CD4-positive, alpha-beta T cell treated with Interleukin-6 at 100 ng/mL for 8 hours (primary cell): ENCODE measurements at places on chromosomes 5 and 9.
A peak's percentile ranks its signal among the peaks of the same experiment; 100 is the strongest.

DNA sequence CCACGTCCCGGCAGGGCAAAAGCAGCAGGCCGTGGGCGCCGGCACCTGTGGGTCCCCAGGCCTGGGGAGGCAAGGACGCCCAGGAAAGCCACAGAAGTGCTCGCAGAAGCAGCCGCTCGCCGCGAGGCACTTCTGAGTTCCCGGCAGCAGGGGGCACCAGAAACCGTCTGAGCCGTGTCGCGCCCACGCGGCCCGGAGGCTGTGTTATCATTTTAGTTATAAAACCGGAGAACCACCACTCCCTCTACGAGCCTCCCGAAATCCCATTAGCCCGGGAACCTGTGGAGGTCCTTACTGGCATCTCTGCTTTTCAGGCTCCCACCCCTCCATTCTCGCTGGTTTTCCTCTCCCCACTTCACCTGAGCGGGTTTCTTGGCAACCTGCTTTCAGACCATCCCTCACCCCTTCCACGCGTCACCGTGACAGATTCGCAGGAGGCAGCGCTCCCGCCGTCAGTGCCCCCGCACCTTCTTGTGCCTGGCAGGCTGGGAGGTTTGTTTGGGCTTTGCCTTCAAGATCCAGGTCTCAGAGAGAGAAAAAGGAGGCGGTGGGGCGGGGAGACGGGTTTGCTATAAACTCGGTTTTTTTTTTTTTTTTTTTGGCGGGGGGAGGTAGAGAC lies 2.3 kb downstream of the GDNF start:
- DNase-seq: no peak

- DNase-seq: no peak
These were observed 1.2 kb downstream of the FGF18 start for GRCh38 chr5:171420431-171421241.

DNA sequence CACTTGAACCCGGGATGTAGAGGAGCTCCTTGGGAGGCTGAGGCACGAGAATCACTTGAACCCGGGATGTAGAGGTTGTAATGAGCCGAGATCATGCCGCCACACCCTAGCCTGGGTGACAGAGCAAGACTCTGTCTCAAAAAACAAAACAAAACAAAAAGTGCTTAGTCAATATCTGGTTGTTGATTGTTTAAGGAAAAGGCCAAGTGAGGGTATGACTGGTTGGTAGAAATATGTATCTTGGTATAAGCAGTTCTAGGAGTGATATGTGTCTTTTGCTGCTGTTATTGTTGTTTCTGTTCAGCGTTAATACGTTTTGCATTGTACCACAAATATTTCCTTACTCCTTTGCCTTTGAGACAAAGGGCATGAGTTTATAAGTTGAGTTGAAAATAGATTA lies 210.7 kb upstream of the DMRT1 start:
- no peak for DNase-seq

DNA sequence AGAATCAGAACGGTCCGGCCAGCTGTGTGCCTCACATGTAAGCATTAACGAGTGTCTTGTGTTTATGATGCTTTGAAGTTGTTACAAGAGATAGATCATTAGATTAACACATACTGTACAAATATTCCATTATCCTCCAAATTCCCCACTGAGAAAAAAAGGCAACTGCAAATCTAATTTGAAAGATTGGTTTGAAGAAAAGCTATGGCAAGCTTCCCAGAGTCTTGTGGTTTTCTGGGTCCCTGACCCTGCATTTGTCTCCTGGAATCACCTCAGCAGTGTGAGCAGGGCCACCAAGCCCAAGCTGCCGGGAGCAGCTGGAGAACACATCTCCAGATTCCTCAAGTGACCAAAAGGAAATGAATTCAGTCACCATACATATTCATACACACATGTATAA lies 36.9 kb upstream of the ADAMTS16 start:
- no peak for DNase-seq

DNA sequence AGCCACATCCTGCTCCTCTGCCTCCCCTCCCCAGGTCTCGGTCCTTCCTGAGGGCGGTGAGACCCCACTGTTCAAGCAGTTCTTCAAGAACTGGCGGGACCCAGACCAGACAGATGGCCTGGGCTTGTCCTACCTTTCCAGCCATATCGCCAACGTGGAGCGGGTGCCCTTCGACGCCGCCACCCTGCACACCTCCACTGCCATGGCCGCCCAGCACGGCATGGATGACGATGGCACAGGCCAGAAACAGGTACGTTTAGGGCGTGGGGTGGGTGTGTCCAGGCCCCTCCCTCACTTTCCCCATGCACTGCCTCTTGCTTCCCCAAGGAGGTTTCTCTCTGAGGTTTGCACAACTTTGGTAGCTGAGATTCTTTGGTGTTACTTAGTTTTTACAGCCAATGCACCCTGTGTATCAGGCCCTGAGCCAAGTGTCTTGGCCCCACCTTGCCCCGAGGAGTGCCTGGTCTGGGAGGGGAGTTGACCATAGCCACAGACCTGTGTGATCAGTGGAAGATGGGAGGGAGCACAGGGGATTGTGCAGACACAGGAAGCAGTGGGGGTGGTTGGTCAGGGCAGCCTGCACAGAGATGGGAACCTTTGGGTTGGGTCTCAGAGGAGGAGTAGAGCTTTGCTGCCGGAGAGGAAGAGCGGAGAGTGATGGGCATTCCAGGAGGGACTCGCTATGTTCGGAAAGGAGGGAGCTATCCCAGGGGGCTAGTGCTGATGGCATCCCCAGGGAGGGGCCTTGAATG lies 50.8 kb downstream of the GSN start:
- DNase-seq: no peak

- no peak for DNase-seq
These were observed 15.3 kb downstream of the PLPP7 start for GRCh38 chr9:131304676-131305355.

DNA sequence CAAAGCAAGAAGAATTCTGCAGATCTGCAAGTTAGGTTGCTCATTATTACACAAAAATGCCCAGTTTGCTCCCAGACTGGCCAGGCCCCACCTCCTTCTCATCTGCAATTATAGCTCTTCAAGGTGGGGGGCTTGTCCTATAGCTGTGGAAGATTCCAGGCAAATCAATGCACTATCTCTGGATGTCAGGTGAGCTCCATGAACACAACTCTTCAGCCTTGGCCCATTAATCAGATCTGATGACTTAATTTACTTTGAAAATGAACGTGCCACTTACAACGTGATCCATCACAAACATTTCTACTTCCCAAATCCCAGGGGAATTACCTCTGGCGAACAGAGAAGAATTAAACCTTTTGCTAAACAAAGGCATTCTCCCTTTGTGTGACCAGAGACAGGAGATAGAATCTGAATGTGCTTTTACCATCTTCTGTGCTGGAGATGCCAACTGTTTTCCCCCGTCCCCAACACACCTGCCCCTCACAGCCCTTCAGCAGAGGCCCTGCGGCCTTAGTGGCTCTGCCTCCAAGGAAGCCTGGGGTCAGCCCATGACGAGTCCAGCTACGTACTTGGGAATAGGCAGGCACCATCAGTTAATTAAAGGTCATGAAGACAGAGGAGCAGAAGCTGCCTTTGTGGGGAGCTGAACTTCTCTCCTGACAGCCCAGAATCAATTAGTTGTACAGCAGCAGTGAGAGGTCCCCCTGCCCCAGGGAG lies 60.5 kb downstream of the SNX18 start:
- DNase-seq: no peak

- no peak for DNase-seq
These were observed 28.4 kb upstream of the TLE1 start for GRCh38 chr9:81717747-81718077.

DNA sequence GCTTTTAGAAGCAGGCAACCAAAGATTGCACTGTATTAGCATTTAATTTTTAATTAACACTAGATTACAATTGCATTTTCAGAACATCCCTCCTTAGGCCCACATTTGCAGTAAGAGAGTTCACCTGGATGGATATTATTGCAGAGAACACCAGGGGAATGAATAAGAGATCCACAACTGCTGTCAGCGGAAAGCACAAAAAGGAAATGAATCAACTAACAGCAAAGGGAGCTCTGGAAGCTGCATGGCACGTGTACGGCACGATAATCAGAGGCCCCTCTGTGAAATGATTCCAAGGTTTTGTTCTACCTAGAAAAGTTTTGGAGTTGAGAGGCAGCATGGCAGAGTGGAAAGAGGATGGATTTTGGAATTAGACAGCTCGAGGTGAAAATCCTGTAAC lies 361.2 kb upstream of the C9orf72 start:
- no peak for DNase-seq

- DNase-seq: no peak
These were observed 913.7 kb upstream of the DMAC1 start for GRCh38 chr9:8713149-8713810.

DNA sequence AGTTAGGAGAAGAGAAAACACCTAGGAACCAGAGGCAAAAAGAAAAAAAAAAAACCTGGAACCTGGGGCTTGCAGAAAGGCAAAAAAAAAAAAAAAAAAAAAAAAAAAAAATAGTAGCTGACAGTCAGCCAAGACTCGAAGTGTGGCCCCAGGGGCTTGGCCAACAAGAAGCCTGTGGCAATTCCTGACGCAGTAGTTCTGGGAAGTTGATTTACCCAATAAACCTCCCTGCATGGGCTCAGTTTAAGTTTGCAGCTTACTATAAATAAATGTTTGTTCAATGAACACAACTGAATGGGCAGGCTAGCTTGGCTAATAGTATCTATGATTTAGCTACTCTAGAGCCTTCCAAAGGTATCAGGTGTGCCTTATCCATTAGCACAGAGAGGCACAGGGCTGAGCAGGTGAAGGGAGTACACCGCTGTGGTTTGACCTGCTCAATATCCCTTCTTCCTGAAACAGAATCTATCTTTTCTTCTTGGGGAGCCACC lies 21.3 kb upstream of the GLRX start:
- DNase-seq: no peak

DNA sequence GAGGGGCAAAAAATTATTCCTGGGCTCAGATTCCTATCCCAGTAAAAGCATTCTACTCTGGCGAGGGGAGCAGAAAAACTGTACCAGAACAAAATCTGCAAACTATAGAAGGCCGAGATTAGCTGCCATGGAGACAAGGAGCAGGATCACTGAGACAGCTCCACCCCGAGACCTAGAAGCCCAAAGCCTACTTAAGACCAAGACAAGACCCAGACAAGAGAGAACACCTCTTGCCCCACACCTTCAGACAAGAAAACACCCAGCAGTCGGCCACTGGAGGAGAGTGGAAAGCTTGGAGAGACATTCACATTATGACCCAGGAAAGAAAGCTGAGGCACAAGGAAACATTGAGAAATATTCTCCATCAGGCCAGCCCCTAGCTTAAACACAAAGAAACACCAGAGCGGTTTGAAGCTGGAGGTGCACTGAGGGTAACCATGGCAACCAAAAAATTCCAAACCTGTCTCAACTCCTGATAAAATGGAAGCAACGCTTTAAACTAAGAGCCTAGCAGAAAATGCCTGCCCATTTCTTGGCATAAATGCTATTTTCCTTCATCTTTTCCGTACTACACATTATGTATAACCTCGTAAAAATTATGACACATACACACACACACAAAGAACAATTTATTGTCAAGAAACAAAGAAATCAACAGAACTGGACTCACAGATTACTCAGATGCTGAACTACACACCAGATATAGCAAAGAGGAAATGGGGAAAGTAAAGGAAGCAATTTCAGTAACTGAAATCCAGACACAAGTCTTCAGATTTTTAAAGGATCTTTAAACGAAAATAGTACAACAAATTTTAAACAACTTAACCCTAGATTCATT lies 53.8 kb upstream of the FTMT start:
- DNase-seq: no peak

GRCh38 chr9:111316796-111317195 lies 13.2 kb downstream of the OR2K2 start:
- DNase-seq: no peak

DNA sequence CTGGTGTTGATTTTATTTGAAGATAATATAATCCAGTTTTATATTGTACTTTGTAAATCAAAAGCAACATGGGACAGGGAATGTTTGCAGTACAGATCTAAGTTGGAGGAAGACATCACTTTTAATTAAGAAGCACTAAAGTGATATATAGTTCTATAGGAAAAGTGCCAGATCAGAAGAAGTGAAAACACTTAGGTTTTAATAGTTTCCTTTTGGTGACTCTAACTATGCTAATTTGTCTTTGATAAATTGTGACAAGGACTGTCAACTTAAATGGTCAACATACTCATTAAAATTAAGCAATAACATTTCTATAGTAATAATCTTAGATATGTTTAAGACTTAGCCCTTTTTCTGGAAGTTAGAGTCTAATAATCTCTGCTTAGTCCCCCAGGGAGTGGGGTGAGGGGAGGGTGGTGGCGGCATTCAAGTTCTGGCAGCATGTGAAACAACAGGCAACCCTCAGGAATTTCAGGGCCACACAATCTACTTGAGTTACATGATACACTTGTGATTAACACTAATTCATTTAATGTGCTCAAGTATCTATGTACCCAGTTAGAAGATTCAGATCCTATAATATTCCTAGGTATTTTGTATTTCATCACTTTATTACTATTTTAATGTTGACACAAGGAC lies 1026.5 kb downstream of the NR2F1-AS1 start:
- no peak for DNase-seq

- no peak for DNase-seq
These were observed 59.2 kb downstream of the NDST1 start for GRCh38 chr5:150567031-150567717.

GRCh38 chr5:135977375-135977928 lies 22.7 kb upstream of the LECT2 start:
- DNase-seq: peak; percentile 34

GRCh38 chr5:55816342-55816741 lies 34.8 kb upstream of the IL31RA start:
- DNase-seq: no peak

GRCh38 chr5:170534177-170534576 lies 30.4 kb downstream of the KCNIP1 start:
- no peak for DNase-seq

GRCh38 chr9:734831-735511 lies 106.5 kb upstream of the DMRT1 start:
- DNase-seq: no peak

GRCh38 chr9:79757881-79758669 lies 186.3 kb downstream of the TLE4 start:
- DNase-seq: no peak

GRCh38 chr5:14581891-14582796 lies 552 bp downstream of the OTULINL start:
- DNase-seq: peak; percentile 83

GRCh38 chr9:133854765-133855164 lies 116.6 kb upstream of the SARDH start:
- DNase-seq: no peak

DNA sequence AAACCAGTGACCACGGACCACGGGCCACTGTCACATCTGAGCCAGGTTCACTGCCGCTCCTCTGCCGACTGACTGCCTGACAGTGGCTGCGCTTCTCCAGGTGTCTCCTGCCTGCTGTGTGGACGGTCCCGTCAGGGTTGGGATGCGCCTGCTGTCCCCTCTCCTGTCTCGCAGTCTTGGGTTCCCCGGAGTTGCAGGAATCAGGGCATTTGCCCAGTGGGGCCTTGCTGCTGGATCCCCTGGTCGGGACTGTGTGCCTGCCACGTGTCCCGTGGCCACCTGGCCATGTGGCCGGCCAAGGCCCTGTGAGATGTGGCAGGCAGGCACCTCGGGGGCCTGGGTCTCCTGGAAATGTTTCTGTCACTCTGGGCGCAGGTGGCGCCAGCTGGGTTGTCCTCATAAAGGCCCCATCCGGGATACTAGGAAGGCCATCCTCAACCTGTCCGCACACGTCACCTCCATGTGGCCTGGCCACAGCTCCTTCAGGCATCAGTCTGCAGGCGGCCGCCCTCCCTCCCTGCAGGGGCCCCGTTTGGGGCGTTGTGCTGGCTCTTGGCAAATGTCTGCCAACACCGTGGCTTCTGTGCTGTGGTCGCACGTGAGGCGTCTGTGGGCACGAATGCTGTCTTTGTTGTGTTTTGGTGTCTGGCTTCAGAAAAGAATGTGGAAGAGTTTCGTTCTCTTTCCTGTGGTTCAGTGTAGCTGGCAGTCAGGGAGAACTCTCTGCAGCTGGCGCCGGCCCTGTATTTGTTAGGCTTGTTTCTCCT lies 6.4 kb upstream of the TOR4A start:
- DNase-seq: peak; percentile 34
